Stimulated activated CD8-positive, alpha-beta memory T cell treated with anti-CD3 and anti-CD28 coated beads, Interleukin-4, amount 100 ng/mL, for 4 hours (primary cell): ENCODE measurements at places on chromosomes 12 and 14.

GRCh38 chr12:52539083-52539820 is 13.7 kb downstream of the KRT71 start:
- DNase-seq = no peak

GRCh38 chr14:73784181-73784987 is 67.2 kb upstream of the PTGR2 start:
- no peak for DNase-seq

- no peak for DNase-seq
Observed at GRCh38 chr14:69405762-69406161, 7.3 kb downstream of the SLC39A9 start.

- DNase-seq = no peak
Observed at GRCh38 chr12:53200458-53201176, 6.4 kb downstream of the ITGB7 start.

DNA sequence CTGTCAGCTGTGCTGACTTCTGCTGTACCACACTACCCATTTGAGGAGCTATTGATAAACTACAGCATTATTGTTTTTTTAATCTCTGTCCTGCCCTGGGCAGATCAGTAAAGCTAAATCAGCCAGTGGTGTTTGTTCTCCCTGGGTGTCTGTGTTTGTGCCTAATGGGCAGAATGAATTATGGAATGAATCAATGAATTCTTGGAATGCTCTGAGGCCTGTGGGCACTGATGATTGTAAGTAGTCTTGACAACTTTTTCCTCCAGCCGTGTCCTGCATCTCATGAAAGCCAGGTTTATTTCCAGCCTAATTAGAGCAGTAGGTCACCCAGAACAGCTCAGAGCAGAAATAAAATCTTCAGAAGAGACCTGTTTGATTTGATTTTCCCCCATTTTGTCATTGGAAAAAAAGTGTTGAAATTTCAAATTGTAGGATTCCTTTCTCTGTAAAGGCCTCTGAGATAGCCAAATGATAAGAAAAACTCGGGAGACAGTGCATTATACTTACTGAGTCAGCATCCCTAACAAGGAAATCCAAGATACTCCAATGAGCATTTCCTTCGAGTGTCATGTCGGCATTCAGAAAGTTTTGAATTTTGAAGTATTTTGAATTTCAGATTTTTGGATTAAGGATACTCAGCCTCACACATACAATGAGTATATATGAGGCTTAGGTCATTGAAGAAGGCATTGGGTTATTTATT is 19.4 kb upstream of the EVL start:
- no peak for DNase-seq

GRCh38 chr14:99579903-99580571 is 24.0 kb downstream of the CCDC85C start:
- DNase-seq = no peak

- DNase-seq = no peak
Observed at GRCh38 chr12:112430929-112431328, 12.2 kb downstream of the PTPN11 start.

DNA sequence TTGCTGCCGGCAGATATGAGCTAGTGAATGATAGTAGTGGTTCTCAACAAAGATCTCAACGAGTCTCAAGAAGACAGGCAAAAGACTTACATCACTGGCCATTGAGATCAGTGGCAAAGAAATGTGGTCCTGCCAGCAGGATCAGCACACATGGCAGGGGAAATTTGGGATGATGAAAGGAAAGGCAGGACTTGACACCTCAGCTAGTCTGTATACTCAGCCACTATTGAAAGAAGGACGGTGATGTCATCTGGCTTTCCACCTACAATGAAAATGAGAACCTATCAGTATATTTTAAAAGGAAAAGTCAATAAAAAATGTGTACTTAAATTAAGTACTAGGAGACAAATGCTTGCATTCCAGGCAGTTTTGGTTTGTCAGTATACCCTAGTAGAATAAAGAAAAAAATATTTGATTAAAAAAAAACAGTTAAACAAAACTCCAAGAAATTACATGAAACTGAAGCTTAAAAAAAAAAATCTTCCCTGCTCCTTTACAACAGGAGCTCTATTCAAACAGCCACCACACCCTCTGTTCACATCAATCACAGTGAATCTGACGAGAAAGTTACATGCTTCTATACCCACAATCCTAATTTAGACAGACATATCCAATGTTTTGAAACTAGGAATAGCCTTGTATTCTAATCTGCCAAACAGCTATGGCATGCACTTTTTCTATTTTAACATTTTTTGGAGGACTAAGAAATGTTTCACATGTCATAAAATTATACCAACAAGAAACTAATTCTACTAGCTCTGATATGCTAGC is 34.9 kb downstream of the RAD9B start:
- no peak for DNase-seq

DNA sequence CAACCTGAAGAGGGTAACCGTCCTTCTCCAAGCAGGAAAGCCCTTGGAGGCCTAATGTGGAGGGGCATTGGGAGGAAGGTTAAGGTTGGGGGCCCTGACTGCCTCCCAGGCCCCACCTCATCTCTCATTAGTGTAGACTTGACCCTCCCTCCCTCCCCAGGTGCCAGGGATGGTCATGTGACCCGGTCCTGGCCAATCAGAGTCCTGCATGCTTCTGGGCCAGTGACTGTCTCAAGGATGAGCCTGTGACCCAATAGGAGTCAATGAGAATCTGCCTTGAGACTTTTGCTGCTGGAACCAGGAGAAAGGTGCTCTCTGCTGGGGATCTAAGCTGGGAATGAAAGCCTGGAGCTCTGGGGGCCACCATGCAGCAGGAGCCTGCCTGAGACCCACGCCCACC is 70.8 kb downstream of the NCOR2 start:
- no peak for DNase-seq

- DNase-seq = no peak
Observed at GRCh38 chr12:108635997-108636808, 2.5 kb upstream of the SELPLG start.

DNA sequence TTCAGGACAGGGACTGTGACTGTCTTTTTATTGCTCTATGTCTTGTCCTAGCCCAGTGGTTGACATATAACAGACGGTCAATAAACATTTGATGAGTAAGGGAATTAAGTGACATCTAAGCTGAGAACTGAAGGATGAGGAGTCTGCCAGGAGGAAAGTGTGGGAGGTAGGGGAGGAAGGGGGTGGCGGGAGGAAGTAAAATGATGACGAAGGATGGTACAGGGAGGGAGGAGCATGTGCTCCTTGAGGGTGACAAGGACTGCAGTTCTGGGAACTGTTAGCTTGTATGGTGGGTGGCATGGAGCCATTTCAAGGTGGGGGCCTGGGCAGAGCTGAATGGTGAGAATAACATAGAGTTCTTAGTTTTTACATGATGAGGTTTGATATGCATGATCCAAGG is 64.4 kb downstream of the RGS6 start:
- DNase-seq = no peak

DNA sequence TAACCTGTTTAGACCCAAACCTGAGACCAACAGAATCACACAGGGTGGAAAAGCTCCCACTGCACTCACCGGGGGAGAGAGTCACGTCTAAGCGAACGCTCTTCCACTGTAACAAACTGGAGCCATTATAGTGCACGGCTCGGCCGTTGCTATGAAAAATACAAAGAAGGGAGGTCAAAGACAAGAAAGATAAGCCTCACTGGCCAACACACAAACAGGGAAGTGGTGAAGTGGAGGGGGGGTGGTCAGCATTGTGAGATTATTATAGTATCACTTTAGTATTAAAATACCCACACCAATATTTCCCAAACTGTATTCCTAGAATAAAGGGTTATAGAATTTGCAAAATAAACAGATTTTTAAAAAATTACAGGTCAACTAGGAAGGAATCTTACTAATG is 90.9 kb downstream of the TRAFD1 start:
- DNase-seq = no peak

DNA sequence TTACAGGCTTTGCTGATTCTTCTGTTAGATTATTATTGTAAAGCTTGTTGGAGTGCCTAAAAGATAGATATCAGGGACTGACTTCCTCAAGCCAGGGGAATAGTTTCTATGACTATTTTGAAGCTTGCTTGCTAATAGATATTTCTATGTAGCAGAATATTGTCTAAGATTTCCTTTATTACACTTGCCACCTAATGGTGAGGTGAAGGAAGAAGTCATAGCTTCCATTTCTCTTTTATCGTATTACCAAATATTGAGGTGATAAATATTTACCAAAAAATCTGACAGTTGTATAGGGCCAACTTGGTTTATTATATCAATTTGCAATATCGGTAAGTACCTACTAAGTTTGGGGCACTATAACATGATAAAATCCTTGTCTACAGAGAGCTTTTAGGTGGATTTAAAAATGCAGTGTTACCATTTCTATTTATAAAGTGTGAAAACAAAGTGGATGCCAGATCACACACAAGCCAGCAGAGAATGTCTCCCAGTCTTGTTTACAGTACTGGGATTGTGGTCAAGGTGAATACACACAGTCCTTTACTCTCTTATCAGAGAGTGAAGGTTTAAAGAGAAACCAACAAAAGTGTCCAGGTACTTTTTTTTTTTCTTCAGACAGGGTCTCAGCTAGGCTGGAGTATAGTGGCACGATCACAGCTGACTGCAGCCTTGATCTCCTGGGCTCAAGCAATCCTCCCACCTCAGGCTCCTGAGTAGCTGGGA is 137.9 kb downstream of the IGF1 start:
- no peak for DNase-seq

DNA sequence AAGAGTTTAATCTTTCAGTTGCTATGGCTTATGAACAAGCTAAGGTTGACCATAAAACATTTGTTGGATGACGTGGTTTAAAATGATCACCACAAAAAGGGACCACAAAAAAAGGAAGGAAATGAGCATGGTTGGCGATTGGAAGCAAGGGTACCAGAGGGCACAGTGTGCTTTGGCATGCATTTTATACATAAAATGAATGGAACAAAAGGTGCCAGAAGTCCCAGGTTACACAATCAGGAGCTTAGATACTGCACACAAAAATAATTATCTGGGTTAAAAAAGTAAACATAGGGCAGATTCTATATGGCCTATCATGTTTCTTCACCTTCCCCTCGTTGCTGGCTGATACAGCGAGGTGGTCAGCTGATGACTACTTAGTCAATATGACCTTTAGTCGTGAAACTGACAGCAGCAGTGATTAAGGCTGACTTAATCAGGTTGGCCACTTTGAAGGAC is 50.7 kb downstream of the ZC3H14 start:
- no peak for DNase-seq

- DNase-seq = no peak
Observed at GRCh38 chr12:46785382-46785781, 40.4 kb downstream of the SLC38A4 start.

DNA sequence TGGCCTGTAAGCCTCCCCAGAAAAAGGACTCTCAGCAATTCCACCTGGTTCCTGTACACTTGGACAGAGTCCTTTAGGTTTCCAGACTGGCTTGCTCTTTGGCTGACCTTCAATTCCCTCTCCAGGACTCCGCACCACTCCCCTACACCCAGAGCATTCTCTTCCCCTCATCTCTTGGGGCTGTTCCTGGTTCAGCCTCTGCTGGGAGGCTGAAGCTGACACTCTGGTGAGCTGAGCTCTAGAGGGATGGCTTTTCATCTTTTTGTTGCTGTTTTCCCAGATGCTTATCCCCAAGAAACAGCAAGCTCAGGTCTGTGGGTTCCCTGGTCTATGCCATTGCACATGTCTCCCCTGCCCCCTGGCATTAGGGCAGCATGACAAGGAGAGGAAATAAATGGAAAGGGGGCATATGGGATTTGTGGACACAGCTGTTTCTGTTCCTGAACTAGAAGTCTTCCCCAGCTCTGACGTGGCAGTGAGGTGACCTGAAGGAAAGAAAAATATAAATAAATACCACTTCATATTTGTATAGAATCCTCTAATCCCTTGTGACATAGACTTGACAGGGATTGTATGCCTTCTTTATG is 1.3 kb downstream of the RNASE7 start:
- DNase-seq = no peak

DNA sequence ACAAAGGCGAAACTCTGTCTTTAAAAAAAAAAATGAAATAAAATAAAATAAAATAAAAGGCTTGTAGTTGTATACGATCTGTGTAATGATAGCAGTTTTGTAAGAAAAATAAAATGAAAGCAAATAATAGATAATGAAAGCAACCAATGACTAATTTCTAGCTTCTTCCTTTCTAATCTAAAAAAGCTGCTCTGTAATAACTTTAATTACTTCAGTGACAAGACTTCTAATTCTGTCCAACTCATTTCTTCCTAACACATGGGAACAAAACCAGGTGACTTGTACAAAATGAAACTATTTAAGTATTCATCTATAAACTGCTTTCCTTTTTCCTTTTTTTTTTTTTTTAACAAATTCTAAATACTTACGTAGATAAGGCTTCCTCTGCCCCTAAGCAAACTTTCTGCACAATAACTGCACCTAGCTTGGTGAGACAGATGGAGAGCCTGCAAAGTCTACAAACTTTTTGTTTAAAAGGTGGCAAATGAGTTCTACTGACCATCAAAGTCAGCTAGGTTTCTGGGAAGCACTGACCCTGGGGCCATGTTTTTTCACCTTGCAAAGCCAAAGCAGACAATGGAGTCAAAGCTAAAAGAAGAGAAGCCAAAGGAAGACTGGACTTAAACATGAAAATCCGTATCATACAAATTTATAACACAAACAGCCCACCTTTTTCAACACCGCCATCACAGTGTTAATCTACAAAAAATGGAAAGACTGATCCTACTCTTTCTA is 28.2 kb downstream of the DENND5B start:
- no peak for DNase-seq

GRCh38 chr14:39664646-39665045 is 232.4 kb upstream of the FBXO33 start:
- DNase-seq = no peak

GRCh38 chr12:12936983-12937491 is 14.9 kb downstream of the GPRC5D start:
- DNase-seq = no peak

DNA sequence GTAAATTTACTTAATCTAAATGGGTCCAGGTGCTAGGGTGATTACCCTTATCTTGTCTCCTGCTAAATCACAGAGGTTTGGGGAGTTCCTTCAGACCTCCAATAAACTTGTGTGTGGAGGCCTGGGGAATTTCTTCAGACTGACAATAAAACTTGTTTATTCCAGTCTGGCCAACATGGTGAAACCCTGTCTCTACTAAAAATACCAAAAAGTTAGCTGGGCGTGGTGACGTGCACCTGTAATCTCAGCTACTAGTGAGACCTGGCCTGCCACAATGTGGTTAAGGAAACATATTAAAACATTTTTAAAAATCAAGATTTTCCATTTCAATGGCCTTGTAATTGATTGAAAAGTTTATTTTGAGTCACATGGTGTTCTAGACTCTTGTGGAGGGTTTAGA is 126.9 kb upstream of the FGD4 start:
- no peak for DNase-seq

- DNase-seq = no peak
Observed at GRCh38 chr14:20734430-20734806, 11.3 kb upstream of the EDDM3A start.

- no peak for DNase-seq
Observed at GRCh38 chr14:82113710-82114109, 580.1 kb upstream of the SEL1L start.

DNA sequence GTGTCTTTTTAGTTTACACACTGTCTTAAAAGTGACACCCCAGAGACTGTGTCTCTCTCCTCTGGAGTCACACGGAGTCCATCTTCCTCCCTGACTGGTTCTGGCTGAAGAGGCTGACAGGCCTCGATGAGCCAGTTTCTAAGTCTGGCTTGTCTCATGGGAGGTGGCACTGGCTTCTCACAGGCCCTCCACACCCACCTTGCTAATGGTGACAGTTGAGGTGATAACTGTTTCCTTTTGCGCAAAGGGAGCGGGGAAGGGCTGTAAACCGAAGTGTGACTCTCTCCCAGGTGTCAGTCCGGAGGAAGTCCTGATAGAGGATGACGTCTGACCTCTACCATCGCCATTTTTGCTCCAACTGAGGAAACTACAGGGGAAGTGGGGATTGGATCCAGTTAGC is 30.2 kb downstream of the KCTD10 start:
- no peak for DNase-seq
